ENCODE measurements at places on chromosomes 2 and 18.
A peak's percentile ranks its signal among the peaks of the same experiment; 100 is the strongest.

GRCh38 chr2:147449323-147449991 lies 395.4 kb upstream of the ACVR2A start:
- DNase-seq, result peak; percentile 15

GRCh38 chr2:174486563-174487107 lies at the start of gene GPR155:
TSS of gene GPR155 (minus strand) at chr2:174487029. CDS start at chr2:174481956, 5,073 bp downstream.
- DNase-seq, result peak; percentile 28

GRCh38 chr2:232487385-232488096 lies at the start of gene ECEL1:
TSS of gene ECEL1 (minus strand) at chr2:232487834. CDS start at chr2:232486653, 1,181 bp downstream.
- DNase-seq, result no peak

DNA sequence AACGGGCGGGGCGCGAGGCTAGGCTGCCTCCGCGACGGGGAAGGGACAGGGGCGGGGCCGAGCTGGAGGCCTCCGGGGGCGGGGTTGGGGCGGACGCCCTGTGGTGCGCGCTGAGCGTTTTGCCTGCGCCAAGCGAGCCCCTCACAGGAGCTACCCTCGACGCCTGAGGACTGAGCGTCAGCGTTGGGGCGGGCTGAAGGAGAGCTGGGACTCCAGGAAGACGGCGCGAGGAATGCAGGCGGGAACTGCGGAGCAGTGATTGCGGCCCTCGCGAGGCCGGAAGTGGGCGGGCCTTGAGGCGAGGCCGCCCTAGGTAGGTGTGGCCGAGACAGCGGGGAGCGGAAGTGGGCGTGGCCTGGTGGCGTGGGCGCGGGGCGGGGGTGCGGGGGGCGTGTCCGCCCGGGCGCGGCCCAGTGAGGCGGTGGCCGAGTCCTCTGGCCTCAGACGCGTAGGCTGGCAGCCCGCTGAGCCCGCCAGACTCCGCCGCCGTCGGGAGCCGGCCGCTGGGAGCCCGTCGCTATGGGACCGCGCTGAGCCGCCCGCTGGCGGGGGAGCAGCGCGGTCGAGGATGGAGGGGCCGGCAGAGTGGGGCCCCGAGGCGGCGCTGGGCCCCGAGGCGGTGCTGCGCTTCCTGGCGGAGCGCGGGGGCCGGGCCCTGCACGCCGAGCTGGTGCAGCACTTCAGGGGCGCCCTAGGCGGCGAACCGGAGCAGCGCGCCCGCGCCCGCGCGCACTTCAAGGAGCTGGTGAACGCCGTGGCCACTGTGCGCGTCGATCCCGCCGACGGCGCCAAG lies at the start of the genes SEPTIN10 and SOWAHC:
Gene SEPTIN10, minus strand, starts transcription at position 45 of the 793 bp plus-strand sequence. CDS start 139 bp downstream, outside the sequence.
Gene SOWAHC, plus strand, starts transcription at position 443 of the 793 bp plus-strand sequence. Its CDS starts 126 bp downstream, at position 569.
- DNase-seq, result peak; percentile 82

DNA sequence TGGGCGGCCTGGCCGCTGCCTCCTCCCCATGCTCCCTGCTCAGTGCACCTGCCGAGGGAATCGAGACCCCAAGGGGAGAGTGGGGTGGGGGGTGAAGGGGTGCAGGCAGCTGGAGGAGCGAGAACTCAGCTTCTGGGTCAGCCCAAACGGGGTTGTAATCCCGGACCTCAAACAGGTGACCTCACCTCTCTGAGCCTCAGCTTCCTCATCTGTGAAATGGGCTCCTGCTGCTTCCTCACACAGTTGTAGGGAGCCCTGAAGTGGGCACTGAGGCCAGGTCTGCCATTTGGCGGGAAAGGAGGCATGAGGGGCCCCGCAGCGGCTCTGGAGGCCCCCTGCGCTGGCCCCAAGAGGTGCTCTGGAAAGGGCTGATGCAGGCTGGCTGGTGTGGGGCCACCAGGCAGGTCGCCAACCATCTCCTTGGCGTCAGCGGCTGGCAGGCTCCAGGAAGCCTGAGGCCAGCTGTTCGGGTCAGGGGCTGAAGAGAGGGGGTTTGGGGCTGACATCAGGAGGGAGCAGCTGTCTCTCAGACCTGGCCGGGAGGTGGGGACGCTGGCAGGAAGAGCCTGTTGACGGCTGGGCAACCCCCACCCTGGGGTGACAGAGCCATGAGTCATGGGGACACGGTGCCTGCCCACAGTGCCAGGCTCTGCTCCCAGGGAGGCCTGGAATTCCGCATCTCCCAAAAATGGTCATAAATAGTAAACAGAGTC lies 4.9 kb downstream of the KLHL30 start:
- no peak for DNase-seq

GRCh38 chr2:121450301-121450700 lies 80.4 kb upstream of the RNU4ATAC start:
- DNase-seq, result no peak

DNA sequence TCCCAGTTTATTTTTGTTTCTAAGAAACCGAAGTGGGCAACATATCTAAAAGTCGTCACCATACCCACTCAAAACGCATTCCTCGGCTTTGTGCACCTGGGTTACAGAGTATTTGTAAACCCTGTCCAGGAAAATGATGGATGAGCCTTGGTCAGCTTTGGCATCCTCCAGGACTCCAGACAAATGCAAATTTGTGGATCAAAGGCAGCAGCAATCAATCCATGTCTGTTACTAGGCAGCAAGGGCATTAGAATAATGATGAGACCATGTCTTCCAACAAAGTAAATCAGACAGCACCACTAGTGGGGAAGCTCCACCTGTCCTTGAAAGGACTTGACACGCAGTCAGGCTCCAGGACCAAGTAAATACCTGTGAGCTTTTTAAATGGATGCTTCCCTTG lies 672.6 kb upstream of the GYPC start:
- DNase-seq, result no peak

- DNase-seq, result no peak
These were observed 69.8 kb upstream of the IL1R1 start for GRCh38 chr2:102072741-102073140.

DNA sequence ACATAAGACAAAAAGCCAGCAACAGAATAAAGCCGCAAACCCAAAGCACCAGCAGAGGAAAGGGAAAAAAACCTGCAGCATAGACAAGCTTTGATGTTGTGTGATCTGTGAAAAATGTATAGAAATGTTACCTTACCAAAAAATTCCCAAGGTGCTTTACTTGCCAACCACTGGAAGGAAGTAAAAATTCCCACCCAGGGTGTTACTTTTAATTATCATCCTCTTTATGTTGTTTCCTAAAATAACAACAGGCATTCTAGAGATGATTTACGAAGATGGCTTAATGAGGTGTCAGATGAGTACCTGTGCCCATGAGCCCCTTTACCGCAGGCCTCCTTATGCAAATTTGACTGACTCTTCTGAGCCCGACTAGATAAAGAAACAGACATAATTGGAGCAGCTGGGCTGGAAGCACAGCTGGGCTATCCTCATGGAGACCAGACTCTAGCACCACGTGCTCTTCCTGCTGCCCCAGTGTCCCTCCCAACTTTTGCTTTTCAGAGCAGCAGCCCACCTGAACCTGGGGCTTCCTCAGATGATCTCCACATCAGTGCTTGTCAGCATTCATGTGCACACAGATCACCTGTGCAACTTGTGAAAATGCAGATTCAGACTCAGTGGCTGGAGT lies 41.5 kb downstream of the SRSF7 start:
- peak; percentile 72 for DNase-seq

DNA sequence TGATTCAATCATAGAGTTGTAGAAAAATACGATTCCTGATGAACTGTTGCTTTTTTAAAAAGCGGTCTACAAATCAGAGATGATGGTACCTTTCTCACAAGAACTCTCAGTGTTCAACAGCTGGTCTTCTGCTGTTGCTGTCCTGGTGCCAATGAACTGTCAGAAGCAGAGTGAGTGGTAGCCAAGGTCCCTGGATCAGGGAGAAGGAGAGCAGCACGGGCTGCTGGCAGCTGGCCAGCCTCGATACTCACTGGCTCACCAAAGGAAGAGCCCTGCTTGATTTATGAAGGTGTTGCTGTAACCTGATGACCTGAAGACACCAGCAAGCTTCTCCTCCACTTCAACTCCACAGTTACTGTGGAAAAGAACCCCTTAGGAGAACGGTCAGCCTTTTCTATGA lies 300.8 kb upstream of the SOX11 start:
- no peak for DNase-seq

DNA sequence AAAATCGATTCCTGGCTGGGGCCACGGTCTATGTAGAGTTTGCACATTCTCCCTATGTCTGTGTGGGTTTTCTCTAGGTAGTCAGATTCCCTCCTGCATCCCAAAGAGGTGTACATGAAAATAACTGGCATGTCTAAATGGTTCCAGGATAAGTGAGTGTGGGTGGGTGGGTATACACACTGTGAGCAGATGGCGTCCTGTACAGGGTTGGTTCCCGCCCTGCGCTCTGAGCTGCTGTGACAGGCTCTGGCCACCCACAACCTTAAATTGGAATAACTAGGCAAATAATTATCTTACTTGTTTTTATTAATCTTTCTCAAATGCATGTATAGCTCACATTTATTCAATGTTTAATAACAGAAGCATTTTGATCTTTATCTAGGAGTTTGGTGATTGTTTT lies 16.3 kb downstream of the THOC1 start:
- no peak for DNase-seq

DNA sequence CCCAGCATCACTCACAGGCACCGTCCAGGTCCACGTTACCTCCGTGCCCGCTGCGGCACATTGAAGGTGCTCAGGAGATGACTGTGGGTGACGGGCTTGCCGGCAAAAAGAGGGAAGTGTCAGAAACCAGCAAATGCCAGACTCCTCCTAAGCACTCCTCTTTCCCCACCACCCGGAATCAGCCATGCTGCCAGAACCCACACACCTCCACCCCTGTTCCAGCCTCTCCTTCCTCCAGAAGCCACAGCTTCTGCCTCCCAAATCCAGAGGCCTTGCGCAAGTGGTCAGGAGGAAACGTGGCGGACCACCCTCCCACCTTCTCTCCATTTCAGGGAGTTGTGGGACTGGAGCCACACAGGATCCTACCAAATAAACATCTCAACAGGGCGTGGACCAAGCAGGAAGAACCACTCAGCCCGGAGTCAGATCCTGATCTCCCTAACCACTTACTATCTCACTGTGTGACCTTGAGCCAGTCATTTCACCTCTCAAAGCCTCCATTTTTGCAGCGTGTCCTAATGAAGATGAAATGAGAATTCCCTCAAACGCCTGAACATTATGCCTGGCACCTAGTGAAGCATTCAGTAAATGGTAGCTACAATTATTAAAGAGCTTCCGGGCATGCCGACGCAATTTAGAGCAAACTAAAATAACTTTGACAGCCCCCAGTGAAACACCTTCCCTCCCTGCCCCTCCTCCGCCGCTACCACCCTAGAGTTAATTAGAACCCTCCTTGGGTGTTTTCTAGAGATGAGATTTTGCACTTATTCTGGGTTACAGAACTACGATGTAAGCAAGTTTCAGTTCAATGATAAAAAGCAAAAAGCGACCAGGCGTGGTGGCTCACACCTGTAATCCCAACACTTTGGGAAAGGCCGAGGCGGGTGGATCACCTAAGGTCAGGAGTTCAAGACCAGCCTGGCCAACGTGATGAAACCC lies 32.9 kb downstream of the SMAD7 start:
- no peak for DNase-seq
